ENCODE measurements at places on chromosomes 2 and 18.

- DNase-seq = no peak
Measured at GRCh38 chr18:3960977-3961376, 494.1 kb downstream of the DLGAP1 start.

DNA sequence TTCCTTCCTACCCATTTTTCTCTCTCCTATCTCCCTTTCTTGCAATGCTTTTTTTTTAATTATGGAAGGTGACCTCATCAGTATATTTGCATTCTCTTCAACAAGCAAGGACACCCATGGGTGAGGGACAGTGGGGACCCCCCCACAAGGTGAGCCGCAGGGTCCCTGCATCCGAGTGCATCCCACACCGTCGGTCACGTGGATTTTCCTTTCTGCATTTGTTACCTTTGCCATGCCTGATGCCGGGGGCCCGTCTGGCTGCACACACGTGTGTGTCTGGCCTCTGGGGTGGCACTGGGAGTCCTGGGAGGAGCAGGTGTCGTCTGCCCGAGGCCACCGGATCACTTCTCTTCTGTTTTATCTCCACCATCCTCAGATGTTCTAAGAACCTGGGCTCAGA lies 30.1 kb upstream of the SNTG2 start:
- no peak for DNase-seq

GRCh38 chr2:237055386-237056100 lies 30.1 kb upstream of the COPS8 start:
- DNase-seq = no peak

DNA sequence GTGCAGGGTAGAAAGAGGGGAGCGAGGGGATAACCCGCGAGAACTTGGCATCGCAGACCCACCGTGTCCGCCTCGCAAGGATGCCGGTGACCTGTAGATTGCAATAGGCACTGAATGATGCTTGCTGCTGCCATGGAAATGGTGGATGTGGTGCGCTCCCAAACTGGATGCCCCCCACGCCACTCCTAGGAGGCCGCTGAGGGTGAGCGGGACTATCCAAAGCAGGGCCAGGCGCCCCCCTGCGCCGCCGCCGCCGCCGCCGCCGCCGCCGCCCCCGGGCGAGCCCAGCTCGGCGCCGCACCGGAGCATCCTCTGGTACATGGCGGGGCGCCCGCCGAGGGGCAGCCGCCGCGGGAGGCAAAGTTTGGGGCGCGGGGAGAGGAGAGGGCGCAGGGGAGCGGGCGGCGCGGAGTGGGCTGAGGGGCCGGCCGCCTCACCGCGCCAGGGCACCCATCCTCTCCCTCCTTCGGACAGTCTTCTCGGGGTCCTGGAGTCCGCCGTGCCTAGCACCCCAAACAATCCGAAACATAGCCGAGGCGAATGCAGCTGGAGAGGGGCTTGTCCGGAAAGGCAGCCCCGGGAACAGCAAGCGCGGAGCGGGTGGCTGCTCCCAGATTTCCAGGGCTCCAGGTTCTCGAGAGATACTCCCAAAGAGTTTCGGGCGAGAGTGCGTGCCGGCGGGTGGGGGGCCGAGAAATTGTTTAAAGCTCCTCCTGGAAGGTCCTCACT lies 685.1 kb downstream of the NRXN1 start:
- DNase-seq = no peak

DNA sequence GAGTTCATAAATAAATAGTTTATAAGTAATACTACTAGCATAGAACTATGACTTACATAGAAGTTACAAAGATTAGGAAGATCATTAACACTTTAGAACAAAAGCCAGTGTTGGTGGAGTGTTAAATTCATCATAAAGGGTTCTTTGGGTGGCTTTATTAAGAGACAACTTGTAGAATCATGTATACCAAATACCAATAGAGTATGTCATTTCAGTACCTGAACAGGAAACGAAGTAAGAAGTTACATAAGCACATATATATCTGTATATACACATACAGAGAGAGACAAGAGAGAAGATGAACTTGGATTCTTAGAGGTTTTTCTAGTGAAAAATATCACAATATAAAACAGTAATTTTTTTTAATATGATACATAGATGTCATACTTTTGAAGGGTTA lies 82.5 kb upstream of the OTX1 start:
- no peak for DNase-seq

- DNase-seq = no peak
Measured at GRCh38 chr18:78855188-78855587, 124.4 kb upstream of the SALL3 start.

DNA sequence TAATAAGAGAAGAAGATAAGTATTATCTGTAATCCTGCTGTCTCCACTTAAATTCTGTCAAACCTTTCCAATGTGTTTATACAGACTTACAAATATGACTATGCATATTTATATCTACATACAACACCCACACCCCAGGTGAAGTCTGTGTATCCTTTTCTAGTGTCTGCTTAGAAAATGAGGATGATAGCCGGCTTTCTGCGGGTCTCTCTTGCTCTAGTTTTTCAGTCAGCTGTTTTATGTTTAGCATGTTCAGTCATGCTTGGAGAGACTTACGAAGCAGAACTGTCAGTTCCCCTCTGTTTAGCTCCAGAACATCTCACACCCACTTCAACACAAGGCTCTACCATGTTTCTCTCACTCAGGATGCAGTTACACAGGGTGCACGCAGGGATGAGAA lies 137.3 kb upstream of the NFATC1 start:
- DNase-seq = no peak

- no peak for DNase-seq
Measured at GRCh38 chr2:156474401-156474800, 38.2 kb downstream of the GPD2 start.

DNA sequence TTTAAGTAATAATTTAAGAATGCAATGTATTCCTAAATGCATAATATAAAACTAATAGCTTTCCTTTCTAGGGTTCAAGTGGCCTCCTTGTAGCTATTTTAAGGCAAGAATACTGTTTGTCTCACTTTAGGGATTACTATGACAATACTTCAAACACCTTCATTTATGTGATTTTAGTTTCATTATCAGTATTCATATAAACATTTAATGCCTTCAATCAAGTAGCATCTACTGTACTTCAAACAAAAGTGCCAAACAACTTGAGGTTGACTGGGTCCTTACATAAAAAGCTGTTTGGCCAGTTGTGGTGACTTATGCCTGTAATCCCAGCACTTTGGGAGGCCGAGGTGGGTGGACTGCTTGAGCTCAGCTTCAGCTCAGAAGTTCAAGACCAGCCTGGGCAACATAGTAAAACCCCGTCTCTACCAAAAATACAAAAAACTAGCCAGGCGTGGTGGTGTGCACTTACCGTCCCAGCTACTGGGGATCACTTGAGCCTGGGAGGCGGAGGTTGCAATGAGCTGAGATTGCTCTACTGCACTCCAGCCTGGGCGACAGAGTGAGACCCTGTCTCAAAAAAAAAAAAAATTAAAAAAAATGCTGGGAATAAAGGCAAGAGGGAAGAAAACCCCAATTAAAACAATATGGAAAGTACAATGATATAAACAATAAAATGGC lies 9.3 kb downstream of the MEX3C start:
- no peak for DNase-seq

- DNase-seq = no peak
Measured at GRCh38 chr2:63926815-63927214, 85.1 kb downstream of the UGP2 start.

All from activated CD4-positive, alpha-beta T cell treated with anti-CD3 and anti-CD28 coated beads for 36 hours (primary cell).